Activated naive CD8-positive, alpha-beta T cell treated with anti-CD3 and anti-CD28 coated beads, Interleukin-2, amount 50 U/mL, for 16 hours (primary cell): ENCODE measurements at places on chromosomes 6 and 20.
A peak's percentile ranks its signal among the peaks of the same experiment; 100 is the strongest.

- DNase-seq = no peak
Measured at GRCh38 chr6:95142661-95143335, 434.5 kb upstream of the MANEA start.

- DNase-seq = no peak
Measured at GRCh38 chr20:51447097-51447764, 95.3 kb downstream of the NFATC2 start.

- DNase-seq = no peak
Measured at GRCh38 chr6:131283466-131284175, 148.4 kb downstream of the AKAP7 start.

DNA sequence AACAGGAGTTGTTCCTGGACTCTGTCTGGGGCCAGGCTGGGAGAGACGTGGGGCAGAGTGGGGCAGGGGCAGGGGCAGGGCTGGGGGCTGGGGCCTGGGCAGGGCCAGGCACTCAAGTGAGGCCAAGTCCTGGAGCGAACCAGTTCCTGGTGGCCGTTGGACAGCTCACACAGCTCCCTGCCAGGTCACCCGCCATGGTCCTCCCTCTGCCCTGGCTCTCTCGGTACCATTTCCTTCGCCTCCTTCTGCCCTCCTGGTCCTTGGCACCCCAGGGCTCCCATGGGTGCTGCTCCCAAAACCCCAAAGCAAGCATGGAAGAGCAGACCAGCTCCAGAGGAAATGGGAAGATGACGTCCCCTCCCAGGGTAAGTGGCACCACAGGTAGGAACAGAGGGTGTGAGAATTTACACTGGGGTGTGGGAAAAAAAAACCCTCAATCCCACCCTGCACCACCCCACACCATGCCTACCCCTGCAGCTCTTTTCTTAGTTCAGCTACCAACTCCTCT, at the start of gene MCCD1:
Gene MCCD1 (plus strand): TSS at position 142 of the 508 bp plus-strand sequence. CDS start 53 bp downstream, at position 195.
- no peak for DNase-seq

DNA sequence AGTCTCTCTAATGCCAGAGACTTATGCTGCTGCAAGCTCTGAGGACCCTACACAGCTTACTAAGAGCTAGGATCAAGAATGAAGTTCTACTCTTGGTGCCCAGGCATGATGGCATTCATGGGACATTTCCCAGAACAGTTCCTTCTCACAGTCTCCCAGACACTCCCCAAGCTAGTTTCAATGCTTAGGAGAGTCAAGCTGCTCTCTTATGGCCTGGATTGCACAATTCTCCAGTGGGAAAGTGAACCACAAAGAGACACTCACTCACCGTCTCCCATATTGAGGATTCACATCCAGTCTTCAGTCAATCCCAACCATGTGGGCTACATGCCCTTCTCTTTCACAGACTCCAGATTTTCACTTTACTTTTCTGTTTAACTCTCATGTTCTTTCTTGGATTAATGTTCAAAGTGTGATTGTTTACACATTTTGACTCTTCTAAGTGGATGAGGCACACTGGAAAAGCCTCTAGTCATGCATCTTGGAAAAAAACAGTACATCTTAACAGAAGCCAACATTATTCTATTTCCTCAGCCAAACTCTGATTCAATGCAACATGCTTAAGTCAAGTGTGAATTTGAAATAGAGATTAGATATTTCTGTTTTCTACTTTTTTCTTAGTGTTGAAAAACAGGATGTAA, 447.8 kb upstream of the BTBD3 start:
- no peak for DNase-seq

- DNase-seq = peak; percentile 73
Measured at GRCh38 chr6:75208298-75209183, 2.7 kb upstream of the COL12A1 start.

- no peak for DNase-seq
Measured at GRCh38 chr20:18728165-18728869, 85.3 kb upstream of the SCP2D1 start.

GRCh38 chr6:55528624-55529023, 50.4 kb downstream of the HMGCLL1 start:
- no peak for DNase-seq

DNA sequence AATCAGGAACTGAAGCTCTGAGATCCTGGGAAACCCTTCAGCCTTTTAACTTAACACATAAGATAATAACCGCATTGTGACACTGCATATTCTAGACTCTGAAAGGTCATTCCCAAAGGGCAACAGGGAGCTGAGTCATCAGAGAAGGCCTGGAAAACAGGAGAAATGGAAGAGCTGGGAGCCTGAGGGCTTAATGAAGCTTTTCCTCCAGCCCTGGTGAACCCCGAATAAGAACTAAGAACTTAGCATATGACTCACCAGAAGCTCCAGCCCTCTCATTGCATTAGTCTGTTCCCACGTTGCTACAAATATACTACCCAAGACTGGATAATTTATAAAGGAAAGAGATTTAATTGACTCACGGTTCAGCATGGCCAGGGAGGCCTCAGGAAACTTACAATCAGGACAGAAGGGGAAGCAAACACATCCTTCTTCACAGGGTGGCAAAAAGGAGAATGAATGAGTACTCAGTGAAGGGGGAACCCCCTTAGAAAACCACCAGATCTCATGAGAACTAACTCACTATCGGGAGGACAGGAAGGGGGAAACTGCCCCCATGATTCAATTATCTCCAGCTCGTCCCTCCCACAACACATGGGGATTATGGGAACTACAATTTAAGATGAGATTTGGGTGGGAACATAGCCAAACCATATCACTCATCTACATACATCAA, 648.5 kb downstream of the TFAP2A start:
- DNase-seq = no peak

DNA sequence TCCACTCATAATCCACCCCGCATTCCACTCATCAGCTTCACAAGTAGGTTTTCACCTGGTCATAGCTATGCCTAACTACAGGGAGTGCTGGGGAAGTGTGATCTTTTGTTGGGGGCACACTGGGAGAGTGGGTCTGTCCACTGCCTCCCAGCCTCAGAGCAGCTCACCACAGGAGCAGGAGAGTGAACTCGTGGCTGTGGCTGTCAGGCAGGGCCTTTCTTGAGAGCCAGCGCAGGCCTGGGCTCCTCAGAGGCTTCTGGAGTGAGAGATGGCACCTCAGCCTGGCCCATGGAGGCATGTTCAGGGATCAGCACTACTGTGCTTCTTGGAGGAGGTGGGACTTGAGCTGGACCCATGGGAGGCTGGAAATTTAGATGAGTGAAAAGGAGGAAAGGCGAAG, 4.0 kb upstream of the GNRH2 start:
- DNase-seq = no peak
